ENCODE measurements at places on chromosomes 13 and 19.
A peak's percentile ranks its signal among the peaks of the same experiment; 100 is the strongest.

- no peak for DNase-seq
Measured at GRCh38 chr19:14407605-14408484, 11.3 kb downstream of the DDX39A start.

DNA sequence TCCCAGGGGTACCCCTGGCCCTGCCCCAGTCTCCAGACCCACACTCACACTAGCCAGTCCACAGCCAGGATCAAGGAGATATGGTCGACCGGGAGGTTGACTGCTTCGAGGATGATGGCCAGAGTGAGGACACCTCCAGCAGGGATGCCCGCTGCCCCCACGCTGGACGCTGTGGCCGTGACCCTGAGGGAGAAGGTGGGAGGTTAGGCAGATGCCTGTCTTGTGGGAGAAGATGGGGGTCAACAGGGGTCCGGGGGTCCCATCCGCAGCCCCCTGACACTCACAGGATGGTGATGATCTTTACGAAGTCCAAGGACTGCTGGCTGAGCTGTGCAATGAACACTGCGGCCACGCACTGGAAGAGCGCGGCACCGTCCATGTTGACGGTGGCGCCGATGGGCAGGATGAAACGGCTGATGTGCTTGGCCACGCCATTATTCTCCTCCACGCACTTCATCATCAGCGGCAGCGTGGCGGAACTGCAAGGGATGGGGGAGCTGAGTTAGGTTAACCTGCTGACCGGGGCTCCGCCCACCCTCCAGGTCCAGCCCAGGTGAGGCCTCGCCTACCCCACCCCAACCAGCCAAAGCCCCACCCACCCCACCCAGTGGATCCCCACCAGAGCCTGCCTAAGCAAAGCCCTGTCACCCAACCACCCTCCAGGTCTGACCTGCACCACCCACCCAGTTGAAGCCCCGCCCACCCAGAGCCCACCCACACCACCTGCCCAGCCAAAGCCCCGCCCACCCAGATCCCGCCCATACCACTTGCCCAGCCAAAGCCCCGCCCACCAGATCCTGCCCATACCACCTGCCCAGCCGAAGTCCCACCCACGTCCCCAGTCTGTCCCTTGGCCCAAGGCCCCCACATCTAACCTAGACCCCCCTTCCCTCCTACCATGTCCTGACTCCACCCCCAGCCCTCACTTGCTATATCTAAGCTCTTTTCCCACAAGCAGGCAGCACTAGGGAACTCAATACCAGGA lies 11.2 kb downstream of the SLC1A5 start:
- no peak for DNase-seq

DNA sequence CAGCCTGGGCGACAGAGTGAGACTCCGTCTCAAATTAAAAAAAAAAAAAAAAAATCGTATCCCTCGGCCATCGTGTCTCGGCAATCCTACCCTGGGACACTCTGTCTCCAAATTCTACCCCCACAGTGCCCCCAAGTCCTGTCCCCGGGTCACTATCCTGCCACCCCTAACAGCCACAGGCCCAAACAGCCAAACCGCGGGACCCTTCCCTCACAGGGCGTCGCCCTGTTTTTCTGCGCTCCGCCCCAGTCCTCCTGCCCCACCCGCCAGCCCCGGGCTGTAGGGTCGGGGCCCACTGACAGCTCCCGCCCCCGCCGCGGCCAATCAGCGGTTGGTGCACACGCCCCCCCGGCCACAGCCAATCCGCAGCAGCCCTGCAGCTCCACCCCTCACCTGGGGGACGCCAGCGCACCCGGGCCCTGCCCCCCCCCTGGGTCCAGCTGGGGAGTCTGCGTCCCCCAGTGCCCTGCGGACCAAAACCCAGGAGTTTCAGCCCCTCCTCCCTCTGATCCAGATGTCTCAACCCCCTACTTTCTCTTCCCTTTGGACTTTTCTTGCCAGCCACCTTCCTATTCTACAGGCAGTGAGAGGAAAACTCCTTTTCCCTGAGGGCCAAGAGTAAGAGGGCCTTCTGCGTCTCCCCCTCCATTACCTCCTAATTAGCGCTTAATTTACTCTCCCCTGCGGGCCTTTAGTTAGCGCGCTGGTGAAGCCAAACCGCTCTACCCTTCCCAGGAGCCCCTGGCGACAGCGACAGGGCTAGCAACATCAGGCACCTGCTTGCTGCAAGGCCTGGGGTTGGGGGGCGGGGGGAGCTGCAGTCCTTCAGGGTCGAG lies 1.5 kb upstream of the BCAT2 start:
- DNase-seq, result no peak

GRCh38 chr19:36152352-36153091 lies at the start of gene COX7A1:
COX7A1 (minus strand) TSS chr19:36152447; CDS start chr19:36152407, 40 bp downstream.
- no peak for DNase-seq

- no peak for DNase-seq
Measured at GRCh38 chr13:74696148-74696922, 562.1 kb upstream of the KLF12 start.

- DNase-seq, result no peak
Measured at GRCh38 chr13:108000998-108001397, 214.3 kb downstream of the LIG4 start.

GRCh38 chr13:102686024-102686423 lies 8.8 kb downstream of the METTL21C start:
- DNase-seq, result no peak

GRCh38 chr13:30037766-30038165 lies 187.3 kb upstream of the UBL3 start:
- no peak for DNase-seq

- no peak for DNase-seq
Measured at GRCh38 chr13:45662162-45662561, 40.0 kb upstream of the CBY2 start.

DNA sequence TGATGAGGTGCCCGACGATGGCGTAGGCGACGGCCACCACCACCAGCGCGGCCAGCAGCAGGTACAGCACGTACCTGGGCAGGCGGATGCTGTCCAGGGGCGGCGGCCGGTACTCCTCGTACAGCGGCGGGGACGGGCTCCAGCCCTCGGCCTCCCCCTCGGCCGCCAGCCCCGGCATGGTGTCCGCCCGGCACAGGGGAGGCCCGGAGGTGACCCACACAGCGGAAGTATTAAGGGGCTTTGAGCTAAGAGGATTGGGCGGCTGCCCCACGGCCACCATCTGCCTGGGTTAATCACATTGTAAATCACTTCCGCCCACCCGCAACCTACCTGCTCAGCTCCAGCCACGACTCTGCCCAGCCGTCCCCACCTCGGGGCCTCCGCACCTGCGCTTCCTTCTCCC lies at the start of gene SMIM44:
Gene SMIM44 (minus strand): TSS at position 216 of the 403 bp plus-strand sequence. CDS start 38 bp downstream, at position 178.
- no peak for DNase-seq

DNA sequence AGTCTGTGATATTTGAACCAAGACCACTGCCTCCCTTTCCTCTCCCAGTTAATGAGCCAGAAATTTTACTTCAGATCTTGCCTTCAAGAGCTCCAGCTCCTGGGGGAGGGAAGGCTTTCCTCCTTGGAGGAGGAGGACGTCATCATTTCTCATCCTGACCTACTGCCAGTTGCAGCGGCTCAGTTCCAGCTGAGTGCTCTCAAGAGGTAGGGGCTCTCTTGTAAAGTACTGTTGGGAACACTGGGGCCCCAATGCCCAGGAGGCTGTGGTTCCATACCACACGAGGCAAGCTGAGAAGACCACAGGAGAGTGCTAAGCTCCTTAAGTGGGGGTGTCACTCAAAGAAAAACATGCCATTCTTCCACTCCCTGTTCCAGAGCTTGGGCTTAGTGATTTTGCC lies 36.2 kb downstream of the METTL21C start:
- no peak for DNase-seq

DNA sequence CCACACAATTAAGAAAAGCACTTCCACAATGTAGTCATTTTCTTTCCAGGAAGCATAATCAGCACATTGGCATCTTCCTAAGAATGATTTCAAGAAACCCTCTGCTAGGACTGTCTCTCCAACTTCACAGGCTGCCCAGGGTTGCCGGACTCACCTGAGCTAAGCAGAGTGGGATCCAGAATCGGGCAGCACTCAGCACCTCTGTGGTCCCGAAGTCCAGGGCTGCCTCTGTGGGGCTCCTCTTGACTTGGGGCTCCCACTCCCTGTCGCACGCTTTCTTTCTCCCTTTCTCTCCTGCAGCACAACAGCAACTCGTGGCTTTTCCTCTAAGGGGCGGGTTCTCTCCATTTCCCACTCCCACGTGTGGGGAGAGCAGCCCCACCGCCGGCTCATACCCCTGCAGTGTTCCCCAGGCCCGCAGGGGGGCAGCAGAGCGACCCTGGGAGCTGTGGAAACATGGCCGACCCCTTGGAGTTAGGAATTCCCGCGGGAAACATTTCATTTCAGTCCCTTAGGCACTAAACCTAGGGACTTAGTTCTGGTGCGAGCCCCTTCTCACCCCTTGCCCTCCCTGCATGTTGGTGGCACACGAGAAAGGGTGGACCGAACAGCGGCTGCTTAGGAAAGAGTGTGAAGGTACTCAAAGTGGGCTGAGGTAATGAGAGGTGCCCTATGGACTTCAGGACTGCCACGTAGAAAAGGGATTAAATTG lies at the start of gene TMEM272:
Gene TMEM272 (minus strand): TSS at position 316 of the 712 bp plus-strand sequence. CDS start 6,647 bp downstream, outside the sequence.
- DNase-seq, result peak; percentile 20

- DNase-seq, result peak; percentile 88
Measured at GRCh38 chr19:42254850-42255765, at the start of gene ERF. ERF (minus strand) TSS chr19:42255128; CDS start chr19:42254999, 129 bp downstream.

GRCh38 chr19:29539131-29539530 lies 13.3 kb downstream of the VSTM2B start:
- no peak for DNase-seq

DNA sequence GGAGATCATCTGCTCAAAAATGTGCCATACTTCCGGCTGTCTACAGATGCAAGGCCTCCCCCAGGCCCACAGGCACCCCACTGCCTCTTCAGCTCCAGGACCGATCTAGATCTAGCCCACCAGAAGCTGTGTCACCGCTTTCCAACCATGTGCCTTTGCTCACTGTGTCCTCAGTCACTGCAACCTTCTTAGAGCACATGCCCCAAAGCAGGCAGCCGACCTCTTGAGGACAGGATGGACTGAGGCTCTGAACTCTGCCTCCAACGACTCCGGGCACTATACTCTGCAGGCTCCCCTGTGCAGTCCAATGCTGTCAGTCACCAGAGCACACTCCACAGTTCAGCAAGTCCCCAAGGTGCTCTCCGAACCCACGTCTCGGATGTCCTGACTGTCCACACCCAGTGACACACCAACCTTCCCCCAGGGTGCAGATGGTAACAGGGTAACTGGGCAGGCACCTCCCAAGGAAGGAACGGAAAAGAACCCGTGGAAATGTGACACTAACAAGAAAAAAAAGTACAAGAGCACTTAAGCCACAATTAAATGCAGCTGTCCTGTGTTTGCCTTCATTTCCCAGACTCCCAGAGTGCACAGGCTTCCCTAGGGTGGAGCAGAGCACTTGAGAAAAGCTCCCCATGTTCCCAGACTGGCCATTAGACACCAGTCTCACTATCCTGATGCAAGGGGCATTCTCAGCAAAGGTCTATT lies 4.8 kb downstream of the STK24 start:
- no peak for DNase-seq

DNA sequence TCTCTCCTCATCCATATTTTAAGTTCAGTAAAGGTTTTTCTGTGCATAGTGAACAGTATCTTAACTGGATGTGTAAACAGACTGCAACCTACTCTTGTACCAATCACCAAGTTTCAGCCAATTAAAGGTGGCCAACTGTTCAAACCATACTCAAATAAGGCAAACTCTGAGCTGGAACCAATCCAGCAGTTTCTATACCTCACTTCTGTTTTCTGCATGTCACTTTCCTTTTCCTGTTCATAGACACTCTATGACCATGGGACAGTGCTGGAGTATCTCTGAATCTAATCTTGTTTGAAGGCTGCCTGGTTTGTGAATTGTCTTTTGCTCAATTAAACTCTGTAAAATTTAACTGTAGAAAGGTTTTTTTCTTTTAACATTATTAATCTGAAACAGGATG lies 470.3 kb upstream of the SLITRK6 start:
- DNase-seq, result no peak

GRCh38 chr19:54307389-54308020 lies 5.5 kb downstream of the LILRA5 start:
- no peak for DNase-seq

- DNase-seq, result no peak
Measured at GRCh38 chr19:46428239-46429135, at the start of gene PNMA8C. PNMA8C (minus strand) TSS chr19:46428936; CDS start chr19:46428359, 577 bp downstream.

DNA sequence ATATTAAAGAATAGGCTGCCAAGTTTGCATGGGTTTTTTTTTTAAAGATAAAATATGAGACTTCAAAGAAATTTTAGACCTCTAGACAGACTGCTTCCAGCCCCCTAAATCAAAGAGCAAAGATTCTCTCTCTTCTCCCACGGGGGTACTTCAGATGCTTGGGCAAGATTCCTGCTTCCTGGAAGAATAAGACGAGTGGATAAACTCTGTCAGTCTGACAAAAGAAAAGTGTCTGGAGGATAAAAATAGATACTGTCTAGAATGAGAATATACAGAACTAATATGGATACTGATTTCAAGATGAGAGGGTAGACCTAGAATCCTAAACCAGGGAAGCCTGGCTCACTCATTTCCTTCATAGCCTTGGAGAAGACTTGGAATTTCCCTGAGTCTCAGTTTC lies 435.1 kb downstream of the FOXO1 start:
- no peak for DNase-seq

DNA sequence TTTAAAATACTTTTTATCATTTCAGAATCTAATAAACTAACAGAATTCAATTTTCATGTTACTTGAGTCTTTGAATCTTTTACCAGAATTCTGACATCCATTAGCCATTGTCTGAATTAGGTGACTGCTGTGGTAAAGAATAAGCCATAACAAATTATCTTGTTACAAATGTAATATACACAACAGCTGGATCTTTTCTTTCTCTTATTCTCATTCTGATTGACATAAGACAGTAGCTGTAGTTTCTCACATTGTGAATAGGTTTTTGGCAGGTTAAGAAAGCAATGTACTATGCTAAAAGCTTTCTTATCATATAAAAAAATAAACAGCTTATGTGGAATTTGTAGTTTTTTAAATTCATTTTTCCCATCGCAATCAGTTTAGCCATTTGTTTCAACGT lies 734.0 kb upstream of the PCDH9 start:
- DNase-seq, result no peak

- peak; percentile 71 for DNase-seq
Measured at GRCh38 chr19:29694669-29695627, 20.1 kb downstream of the C19orf12 start.

GRCh38 chr19:38079926-38080380 lies 144.1 kb downstream of the DPF1 start:
- no peak for DNase-seq

- DNase-seq, result no peak
Measured at GRCh38 chr19:2135474-2136402, 15.6 kb downstream of the AP3D1 start.

- DNase-seq, result no peak
Measured at GRCh38 chr19:548886-549830, 5.3 kb downstream of the GZMM start.
